WTC11 (cell line): ENCODE measurements at places on chromosomes 16 and 17. TPM values are rescaled to one million over a fixed set of nuclear protein-coding genes. Genes with fewer than 3 reads are reported as not detected.

Gene MRPL28
- total RNA-seq = 119 to 144 TPM (median 140 TPM) in 3 replicates

Gene CCL1
- total RNA-seq = not detected in 3 replicates

Gene OXLD1
- 47.0 to 49.6 TPM (median 48.1 TPM) in 3 replicates for total RNA-seq

Gene NF1
- 33.6 to 39.0 TPM (median 35.4 TPM) in 3 replicates for total RNA-seq

Gene IL21R
- 0.27 to 0.70 TPM (median 0.32 TPM) in 3 replicates for total RNA-seq

Gene ITGB4
- total RNA-seq = 9.5 to 11.2 TPM (median 10.6 TPM) in 3 replicates

GRCh38 chr17:19021622-19022083, 17.1 kb upstream of the FAM83G start:
- DNase-seq = peak; percentile 75

GRCh38 chr17:42814633-42815399, 9.3 kb downstream of the BECN1 start:
- no peak for DNase-seq

GRCh38 chr17:61837175-61838051, 25.9 kb downstream of the BRIP1 start:
- DNase-seq = peak; percentile 51

DNA sequence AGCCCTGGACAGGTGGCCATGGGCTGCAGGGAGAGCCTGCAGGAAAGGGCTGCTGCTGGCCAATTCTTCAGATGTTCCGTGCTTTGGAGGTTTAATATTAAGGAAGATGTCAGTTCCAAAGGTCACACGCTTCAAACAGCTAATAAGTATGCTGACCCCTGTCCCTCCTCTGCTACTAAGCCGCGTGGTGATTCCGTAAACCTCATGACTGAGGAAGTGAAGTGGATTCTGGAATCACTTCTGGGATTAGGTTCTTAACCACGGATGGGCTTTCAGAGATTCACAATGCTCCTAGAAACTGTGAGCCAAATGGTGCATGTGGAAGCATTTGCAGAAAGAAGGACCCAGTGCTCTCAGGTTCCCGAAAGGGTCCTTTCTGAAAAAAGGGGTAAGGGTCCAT, 28.5 kb upstream of the ERN1 start:
- no peak for DNase-seq

- DNase-seq = no peak
Observed at GRCh38 chr17:36945959-36946725, 2.6 kb upstream of the AATF start.
